Muscle of back (tissue), 13 donors: ENCODE measurements at places on chromosomes 12 and 14. TPM values are rescaled to one million over a fixed set of nuclear protein-coding genes. Genes with fewer than 3 reads are reported as not detected.

Gene GALNT16
- 31.6 TPM for polyA plus RNA-seq

Gene SLC2A14
- 0.13 TPM for polyA plus RNA-seq

Gene CD163
- polyA plus RNA-seq = 14.9 TPM

DNA sequence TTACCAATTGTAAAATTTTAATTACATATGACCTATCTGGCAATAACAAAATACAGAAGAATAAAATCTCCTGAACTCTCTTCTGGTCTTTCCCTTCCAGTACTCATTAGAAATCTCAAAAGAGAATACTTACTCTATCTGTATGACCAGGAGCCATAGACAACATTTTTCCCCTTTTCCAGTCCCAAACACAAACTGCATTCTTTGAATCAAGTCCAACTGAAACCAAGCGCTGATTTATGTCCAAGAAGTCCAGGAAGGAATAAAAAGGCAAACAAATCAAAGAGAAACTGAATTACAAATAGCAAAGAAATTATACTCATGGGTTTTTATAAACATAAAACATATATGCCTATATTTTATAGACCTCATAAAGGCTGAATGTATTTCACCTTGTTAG is 46.7 kb downstream of the EML5 start:
- DNase-seq = no peak

GRCh38 chr12:130827432-130827831 is 11.6 kb downstream of the STX2 start:
- DNase-seq = no peak

- peak; percentile 68 for DNase-seq
Measured at GRCh38 chr12:110582276-110583136, 612 bp downstream of the PPTC7 start.

DNA sequence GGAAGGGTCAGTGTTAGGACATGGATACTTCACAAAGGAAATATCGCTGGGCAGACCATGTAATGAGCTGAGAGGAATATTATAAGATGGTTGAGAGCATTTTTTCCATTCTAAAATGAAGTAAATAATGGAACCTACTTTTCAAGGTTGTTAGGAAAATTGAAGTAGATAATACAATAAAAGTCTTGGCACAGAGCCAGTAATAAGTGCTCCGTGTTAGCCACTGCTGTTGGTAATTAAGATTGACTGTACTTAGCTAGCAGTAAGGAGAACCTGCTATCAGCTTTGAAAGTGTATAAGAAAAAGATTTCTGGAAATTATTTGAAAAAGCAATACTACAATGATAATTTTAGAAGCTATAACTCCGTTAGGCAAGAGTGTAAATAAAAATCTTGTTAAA is 77.6 kb downstream of the SCAF11 start:
- DNase-seq = no peak
